Gastrocnemius medialis (tissue), 4 donors: ENCODE measurements at places on chromosomes 2 and 18. TPM values are rescaled to one million over a fixed set of nuclear protein-coding genes. Genes with fewer than 3 reads are reported as not detected.

The ANKAR gene
- 5.4 TPM for total RNA-seq

The POTEJ gene
- total RNA-seq = not detected

DNA sequence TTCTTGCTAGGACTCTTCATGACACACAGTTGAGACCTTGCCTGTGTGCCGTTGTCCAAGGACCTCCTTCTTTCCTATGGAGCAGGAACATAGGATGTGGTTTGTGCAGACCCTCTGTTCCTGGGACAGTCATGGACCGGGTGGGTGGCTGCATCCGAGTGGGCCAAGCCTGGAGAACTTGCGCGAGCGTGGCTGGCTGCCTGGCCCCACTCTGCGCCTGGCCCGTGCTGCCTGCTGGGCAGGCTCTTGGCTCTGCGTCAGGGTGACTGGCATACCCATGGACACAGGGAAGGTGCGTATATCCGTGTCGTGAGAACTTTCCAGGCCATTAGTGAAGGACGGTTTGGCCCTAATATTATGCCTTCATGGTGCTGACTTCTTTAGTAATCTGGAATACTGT lies 68.2 kb downstream of the DCDC2C start:
- H3K4me1 ChIP-seq = no peaks in the 10 kb centered on the region
- no peak overlapping the region for H3K4me3 ChIP-seq
- H3K36me3 ChIP-seq = no peaks in the 10 kb centered on the region
- DNase-seq = no peak
- H3K27ac ChIP-seq = no peak overlapping the region
- H3K27me3 ChIP-seq = no peaks in the 10 kb centered on the region

GRCh38 chr2:27160191-27160590 lies 11.4 kb downstream of the TCF23 start:
- H3K4me3 ChIP-seq = no peak overlapping the region
- H3K36me3 ChIP-seq = no peaks in the 10 kb centered on the region
- H3K27me3 ChIP-seq = no peaks in the 10 kb centered on the region
- no peak for DNase-seq

DNA sequence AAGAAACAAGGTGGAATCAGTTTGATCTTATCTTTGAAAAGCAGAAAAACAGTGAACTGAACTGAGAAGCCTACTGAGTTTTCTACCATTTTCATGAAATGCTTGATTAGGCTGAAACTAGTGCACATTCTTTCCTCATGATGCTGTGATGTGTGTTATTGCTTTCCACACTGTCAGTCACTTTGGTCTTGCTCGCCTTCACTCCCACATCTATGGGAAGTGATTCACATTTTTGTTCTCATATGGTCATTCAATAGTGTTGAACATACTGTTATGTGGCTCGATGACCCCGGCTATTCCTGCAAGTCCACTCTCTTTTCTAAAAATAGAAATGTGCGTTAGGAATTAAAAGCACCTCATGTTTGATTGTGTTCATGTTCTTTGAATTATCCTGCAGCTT lies 129.7 kb downstream of the TGIF1 start:
- H3K36me3 ChIP-seq = no peaks in the 10 kb centered on the region
- no peak for DNase-seq
- no peak overlapping the region for H3K27ac ChIP-seq
- no peaks in the 10 kb centered on the region for H3K27me3 ChIP-seq
- H3K4me3 ChIP-seq = no peak overlapping the region
